NCI-H524 (cell line): ENCODE measurements at places on chromosomes 6 and 20.
A peak's percentile ranks its signal among the peaks of the same experiment; 100 is the strongest.

- DNase-seq: no peak
These were observed 31.2 kb downstream of the PARD6B start for GRCh38 chr20:50762435-50763220.

GRCh38 chr6:91573826-91574416 is 987.0 kb upstream of the MAP3K7 start:
- DNase-seq: peak; percentile 2

- DNase-seq: no peak
These were observed 198.9 kb downstream of the CLIC5 start for GRCh38 chr6:45816674-45817297.

DNA sequence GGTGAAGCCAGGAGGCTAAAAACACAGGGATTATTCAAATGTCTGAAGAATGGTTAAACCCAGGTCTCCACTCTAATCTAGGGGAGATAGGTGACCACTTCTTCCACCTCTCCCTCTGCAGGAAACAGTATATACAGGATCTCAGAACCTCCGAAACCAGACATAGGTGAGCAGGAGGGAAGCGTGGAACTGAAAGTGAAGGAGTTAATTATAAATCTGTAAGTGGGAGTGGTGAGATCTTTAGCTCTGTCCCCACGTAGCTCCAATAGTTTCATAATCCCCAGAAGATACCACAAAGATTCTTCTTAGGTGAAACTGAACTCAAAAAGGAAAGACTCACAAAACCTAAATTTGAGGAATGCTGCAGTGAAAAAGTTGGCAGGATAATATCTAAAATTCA is 76.8 kb downstream of the THEMIS start:
- no peak for DNase-seq

DNA sequence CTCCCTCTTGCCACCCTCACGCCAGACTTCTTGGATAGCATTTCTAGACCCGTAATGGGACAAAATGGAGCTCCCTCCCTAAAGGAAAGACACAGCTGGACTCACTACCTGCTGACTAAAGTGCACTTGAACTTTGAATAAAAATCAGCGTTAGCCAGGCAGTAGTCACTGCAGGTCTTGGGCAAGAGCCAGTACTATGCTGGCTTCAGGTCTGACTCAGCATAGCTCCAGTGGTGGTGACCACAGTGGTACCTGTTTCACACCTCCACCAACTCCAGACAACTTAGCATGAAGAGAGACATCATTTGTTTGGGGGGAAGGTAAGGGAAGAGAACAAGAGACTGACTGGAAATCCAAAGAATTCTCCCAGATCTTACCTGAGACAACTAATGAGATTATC is 906.8 kb downstream of the GRIK2 start:
- DNase-seq: no peak

DNA sequence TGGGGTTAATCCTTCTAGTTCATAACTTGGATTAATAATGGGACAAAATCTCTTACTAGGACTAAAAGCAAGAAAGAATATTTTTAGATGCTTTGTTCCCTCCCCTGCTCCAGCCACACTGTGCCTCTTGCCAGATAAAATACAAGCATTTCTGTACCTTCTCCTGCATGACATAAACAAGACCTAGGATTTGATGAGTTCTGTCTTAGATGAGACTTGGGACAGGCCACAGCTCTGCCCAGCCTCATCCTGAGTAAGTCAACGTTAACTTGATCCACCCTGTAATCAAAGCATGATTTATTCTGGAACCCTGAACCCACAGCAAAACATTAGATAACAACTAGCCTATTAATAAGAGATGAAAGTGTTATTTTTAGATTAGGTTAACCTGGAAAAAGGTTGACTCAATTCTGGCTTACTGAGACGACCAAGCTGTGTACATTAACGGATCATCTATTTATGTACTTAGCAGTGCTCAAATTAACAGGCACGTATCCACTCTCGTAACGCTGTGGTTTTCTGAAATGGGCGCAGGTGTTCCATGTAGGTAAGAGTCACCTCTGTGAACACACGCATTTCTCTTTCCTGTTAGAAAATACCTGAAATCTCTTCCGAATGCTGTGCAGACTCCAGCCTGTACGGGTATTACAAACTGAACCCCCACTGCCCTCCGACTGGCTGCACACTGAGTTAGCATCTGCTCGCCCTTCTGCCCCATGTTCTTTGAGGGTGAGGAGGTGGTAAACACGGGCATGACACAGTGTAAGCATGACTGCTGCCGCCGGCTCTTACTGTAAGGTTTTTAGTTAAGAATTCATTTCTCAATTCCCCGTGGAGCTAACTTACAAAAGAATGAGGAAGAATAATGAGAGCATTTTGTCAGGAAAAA is 132.1 kb upstream of the FOXQ1 start:
- DNase-seq: peak; percentile 23

DNA sequence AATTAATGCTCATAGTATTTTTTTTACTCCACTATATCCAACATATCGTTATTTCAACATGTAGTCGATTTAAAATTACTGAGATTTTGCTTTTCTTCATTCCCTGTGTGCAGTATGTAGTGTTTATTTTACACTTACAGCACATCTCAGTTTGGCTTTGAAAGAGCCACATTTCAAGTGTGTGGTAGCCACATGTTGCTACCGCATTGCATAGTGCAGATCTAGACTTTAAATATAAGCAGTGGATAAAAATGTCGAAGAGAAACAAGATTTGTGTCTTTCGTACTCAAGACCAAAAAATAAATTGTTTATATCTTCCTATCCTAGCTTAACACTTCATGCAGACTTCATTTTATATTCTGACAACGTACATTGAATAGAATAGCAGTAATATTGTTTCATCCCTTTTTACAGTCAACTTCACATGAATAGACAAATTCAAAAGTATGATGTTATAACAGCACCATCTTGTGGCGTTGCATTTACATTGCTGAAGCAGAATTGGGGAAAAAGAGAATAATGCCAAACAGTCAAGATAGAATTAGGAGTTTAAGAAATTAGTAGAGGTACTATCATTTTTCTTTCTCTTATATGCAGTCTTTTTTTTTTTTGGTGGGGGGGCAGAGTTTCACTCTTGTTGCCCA is 29.9 kb downstream of the FBXO5 start:
- DNase-seq: peak; percentile 10

DNA sequence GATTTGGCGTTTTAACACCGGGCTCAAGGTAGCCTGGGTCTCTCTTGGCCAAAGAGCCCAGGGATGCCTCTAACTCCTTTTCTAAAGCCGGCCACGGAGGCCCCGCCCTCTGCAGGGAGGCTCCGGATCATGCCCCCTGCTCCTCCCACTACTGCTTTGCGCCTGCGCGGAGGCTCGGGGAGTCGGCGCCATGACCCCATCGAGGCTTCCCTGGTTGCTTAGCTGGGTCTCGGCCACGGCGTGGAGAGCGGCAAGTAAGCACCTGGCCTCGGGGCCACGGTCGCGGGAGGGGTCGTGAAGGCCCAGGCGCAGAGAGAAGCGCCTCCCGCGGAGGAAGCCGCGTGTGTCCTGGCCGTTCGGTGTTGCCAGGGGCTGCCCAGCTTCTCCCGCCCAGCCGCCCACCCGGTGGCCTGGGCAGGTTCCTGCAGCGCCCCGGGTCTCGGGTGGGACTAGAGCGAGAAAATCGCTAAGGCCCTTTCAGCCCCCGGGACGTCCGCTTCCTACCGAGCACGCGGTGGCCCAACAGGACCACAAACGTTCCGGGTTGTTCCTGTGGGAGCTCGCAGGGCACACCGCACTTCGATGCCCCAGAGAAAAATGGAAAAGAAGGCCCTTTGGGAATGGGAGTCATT is at the start of gene SDHAF4:
Gene SDHAF4 (plus strand): TSS at position 180 of the 632 bp plus-strand sequence. CDS start 11 bp downstream, at position 191.
- peak; percentile 89 for DNase-seq

- DNase-seq: no peak
These were observed 23.9 kb upstream of the MOXD1 start for GRCh38 chr6:132425176-132425575.

DNA sequence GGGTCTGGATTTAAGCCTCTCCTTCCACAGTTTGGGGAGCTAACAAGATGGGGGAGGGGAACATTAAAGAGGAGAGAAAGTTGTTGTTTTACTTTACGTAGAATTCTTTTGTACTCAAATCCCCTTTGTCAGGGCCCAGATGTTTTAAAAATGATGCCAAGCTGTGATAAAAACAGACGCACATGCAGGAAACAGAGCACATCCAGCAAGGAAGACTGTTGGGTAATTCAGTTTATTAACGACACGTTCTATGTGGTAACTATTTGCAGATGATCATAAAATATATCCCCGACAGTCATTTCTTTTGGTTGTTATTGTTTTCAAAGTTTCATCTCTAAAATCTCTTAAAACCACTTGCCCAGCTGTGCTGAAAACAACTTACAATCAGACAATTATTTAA is 307.0 kb upstream of the PRDM1 start:
- no peak for DNase-seq

GRCh38 chr20:58751979-58752378 is 59.4 kb downstream of the NPEPL1 start:
- DNase-seq: no peak

- DNase-seq: no peak
These were observed 294.3 kb upstream of the BMP2 start for GRCh38 chr20:6473197-6473596.

DNA sequence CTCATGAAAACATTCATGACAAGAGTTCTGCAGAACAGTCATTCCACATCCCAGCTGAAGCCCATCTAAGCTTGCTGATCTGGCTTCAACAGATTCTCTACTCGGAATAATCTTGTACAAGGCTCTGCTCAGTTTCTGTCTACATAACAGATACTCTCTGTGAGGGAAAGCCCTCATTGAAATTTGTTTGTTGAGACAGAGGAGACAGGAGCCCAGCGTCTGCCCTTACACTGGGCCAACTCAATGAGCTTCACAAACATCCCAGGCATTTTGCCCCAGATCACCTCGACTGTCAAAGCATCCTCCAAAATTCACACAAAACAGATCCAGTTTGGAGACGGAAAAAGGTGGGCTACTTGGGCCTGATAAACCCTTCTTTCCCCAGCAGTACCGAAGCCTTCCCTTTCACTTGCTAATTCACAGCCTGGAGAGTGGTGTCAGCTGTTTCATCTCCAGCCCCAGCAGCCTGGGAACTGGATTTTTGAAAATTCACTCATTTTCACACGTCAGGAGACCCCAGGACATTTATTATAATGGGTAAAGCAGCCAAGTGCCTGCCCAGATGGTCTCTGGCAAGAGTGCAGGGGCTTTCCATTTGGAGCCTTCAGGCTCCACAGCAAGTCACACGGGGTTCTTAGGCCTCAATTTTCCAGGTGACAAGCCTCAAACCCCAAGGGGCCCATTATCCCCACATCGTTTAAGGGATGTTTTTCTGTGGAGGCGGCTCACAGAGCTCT is 7.3 kb downstream of the CCDC167 start:
- DNase-seq: peak; percentile 71

GRCh38 chr20:34797012-34797995 is 28.1 kb downstream of the NCOA6 start:
- DNase-seq: no peak

- DNase-seq: no peak
These were observed 100.5 kb upstream of the DTNBP1 start for GRCh38 chr6:15763364-15763763.

- DNase-seq: no peak
These were observed 347.3 kb upstream of the RUNX2 start for GRCh38 chr6:44980841-44981240.

GRCh38 chr20:20289331-20289730 is 78.6 kb upstream of the INSM1 start:
- DNase-seq: no peak

DNA sequence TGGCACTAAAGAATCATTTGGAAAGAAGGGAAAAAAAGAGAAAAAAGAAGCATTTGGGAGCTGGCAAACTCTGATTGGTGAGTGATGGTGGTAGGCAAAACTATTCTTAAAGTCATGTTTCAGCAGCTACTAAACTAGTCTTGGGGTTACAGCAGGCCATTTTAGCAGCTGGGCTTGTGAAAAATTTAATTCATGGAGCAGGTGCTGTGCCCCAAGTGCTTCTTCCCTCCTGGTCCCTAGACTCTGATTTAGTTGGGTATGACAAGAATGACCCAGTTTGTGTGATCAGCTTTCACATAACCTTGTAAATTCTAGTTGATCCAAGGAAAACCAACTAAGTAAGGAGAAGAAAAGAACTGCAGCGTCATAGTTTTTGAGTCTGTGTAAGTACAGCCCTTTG is 1.1 kb upstream of the ASIP start:
- DNase-seq: no peak

DNA sequence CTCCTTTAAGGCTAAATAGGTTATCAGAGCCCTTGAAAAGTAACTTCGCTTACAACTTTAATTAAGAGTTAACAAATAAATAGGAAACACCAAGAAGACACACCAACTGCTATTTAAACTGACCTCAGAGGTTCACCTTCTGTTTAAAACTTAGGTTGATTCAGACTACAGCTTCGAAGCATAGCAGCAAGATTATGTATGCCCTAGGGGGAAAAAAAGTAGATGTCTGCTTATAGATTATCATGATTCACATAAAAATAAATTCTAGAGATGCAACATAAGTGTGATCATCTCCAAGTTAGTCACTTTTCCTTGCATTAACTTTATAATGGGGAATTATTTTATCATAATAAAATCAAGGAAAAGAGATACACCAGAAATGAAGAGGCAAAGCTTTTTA is 8.9 kb downstream of the PNISR start:
- DNase-seq: no peak

DNA sequence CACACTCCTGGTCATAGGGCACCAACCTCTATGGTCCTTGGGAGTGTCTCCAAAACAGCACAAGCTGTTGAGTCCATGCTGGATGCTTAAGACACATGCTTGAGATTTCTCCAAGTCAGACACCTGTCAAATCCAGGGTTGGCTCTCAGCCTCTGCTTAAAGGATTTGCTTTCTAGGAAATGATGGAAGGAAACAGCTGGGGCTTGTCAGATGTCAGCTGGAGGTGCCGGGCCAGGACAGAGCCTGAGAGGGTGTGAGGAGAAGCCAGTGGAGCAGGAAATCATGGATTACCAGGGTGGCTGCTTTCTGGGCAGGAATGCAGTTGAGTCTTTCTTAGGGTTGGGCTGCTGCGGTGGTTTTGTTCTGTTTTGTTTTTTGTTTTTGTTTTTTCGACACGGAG is 83.0 kb upstream of the FAM184A start:
- peak; percentile 97 for DNase-seq

- peak; percentile 38 for DNase-seq
These were observed 94.5 kb upstream of the BTN3A2 start for GRCh38 chr6:26270486-26270861.

GRCh38 chr6:106411643-106412200 is 51.2 kb downstream of the CRYBG1 start:
- DNase-seq: peak; percentile 3

- no peak for DNase-seq
These were observed 68.5 kb downstream of the TRMT11 start for GRCh38 chr6:126054802-126055201.

GRCh38 chr6:149686230-149686629 is 31.7 kb downstream of the LATS1 start:
- DNase-seq: no peak

DNA sequence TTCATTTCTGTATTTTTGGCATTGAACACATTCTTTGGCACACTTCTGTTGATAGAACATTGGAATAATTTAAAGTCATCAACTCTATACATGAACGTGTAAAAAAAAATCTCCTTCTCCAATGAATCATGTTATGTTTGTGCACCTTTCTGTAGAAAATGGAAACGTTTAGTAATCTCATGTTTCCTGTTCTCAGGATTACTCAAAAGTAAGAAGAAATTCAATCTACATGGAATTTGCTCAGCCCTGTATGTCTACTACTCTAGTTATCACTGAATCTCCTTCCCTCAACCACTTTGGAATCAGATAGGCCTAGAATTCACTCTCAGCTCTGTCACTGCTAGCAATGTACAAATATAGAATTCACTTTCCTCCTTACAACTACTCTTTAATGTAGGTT is 103.6 kb downstream of the COL21A1 start:
- no peak for DNase-seq
